ENCODE measurements at places on chromosomes 16 and 17.

DNA sequence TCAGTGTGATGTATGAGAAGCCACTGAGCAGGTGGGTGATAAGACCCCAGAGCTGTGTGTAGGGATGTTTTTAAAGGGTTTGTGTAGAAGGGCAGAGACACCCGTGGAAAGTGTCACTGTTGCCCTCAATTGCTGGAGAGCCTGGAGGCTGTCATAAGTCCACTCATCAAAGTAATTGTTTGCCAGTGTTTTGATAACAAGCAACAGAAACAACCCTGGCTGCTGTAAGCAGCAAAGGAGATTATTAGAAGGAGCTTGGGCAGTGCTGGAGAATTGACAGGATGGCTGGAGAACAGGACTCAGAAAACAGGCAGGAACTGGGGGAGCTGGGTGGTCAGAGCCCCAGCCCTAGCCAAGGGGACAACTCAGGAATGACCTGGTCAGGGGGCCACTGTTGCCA lies 119.6 kb downstream of the CCDC182 start:
- no peak for DNase-seq

DNA sequence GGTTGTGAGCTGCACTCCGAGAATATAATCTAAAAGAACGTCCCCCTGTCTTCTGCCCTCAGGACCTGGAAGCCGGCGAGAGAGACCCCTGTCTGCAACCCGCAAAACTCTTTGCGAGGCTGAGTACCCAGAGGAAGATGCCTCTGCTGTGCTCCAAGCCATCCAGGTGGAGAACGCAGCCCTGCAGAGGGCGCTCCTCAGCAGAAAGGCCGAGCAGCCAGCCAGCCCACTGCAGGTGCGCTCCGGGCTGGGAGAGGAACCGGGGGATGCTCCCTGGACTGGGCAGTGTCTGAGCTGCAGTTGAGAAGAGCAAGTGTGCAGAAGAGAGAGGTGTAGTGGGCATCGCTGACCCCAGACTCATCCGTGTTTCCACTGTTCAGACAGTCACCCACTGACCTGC lies 148.3 kb downstream of the KATNIP start:
- DNase-seq: no peak

- peak; percentile 32 for DNase-seq
Measured at GRCh38 chr17:32319548-32319905, 22.4 kb downstream of the C17orf75 start.

DNA sequence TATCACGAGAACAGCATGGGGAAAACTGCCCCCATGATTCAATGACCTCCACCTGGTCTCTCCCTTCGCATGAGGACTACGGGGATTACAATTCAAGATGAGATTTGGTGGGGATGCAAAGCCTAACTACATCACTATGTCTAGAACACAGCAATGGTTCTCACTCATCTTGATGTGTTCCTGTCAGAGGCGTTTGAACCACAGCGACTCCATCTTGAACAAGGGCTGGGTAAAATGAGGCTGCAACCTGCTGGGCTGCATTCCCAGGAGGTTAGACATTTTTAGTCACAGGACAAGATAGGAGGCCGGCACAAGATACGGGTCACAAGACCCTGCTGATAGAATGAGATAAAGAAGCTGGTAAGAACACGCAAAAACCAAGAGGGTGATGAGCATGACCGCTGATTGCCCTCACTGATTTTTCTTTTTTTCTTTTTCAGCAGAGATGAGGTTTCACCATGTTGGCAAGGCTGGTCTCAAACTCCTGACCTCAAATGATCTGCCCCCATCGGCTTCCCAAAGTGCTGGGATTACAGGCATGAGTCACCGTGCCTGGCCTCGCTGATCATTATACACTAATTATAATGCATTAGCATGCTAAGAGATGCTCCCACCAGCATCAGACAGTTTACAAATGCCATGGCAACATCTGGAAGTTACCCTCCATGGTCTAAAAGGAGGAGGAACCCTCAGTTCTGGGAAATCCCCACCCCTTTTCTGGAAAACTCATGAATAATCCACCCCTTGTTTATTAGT lies 3.0 kb upstream of the PPY start:
- DNase-seq: no peak

GRCh38 chr17:60519795-60520194 lies 6.2 kb downstream of the APPBP2 start:
- DNase-seq: no peak

DNA sequence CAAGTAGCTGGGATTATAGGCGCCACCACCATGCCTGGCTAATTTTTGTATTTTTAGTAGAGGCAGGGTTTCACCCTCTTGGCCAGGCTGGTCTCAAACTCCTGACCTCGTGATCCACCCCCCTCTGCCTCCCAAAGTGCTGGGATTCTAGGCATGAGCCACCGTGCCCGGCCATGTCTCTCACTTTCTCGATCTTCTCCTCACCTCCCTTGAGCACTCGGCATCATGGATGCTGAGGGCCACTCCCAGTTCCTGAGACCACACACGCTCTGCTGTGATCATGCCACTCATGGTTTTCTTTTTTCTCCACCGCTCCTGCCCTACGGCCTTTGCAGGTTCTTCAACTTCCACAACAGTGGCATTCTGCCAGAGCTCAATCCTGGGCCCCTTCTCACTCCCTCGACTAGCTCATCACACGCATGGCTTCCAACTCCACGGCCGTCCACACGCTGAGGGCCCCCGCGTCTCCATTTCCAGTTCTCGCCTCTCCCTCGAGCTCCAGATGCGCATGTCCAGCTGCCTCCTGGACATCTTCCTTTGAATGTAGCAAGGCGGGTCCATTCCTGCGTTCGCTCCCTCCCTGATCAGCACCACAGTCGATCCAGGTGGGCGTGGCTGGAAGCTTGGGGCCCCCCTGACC lies 5.5 kb upstream of the NCBP3 start:
- no peak for DNase-seq

- peak; percentile 86 for DNase-seq
Measured at GRCh38 chr17:68514831-68515635, 2.8 kb downstream of the PRKAR1A start.

DNA sequence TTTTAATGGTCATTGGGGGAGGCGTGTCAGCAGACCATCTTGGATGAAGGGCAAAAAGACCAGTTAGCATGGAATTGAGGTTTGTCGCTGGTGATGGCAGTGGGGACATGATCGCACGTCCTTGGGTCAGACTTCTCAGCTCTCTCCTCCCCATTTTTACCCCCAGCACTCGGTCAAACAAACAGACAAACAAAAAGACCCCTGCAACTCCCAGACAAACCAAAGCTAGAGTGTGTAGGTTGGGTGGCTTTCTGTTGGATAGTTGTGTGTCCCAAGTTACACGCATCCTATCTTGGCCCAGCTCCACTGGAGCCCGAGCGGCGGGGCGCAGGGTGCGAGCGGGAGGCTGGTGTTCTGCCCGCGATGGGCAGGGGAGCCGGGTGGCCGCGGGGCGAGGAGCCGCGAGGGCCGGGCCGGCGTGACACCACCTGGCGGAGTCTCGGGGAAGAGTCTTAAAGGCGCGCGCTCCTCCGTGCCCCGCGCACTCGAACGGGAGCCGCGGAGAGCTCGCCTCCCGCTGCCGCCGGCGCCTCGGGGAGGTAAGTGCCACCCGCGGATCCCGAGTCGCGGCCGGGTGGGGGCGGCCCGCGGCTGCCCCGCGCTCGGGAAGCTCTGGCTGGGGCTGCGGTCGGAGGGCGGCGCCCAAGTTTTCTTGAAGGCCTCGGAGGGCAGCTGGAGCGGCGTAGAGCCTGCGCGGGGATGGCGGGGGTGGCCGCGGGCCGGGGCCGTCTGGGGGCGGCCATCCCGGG lies 18.5 kb upstream of the NTN1 start:
- no peak for DNase-seq

DNA sequence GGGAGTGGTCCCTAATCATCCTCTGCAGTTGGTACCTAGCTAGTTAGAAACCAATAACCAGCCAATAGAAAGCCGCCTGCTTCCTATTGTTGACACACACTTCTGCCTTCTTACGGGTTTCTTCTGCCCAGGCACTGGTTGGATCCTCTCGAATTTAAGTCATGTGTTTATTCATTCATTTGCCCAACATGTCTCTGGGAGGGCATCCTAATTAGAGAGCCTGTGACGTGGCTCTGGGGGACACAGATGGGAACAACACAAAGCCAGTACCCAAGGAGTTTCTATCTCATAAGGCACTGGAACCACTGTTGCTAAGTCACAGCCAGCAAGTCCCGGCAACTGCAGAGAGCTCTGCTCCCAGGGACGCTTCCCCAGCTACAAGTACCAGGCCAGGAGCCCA lies 300.7 kb upstream of the TNRC6C start:
- no peak for DNase-seq
